ENCODE measurements at places on chromosomes 7 and 10. TPM values are rescaled to one million over a fixed set of nuclear protein-coding genes. Genes with fewer than 3 reads are reported as not detected.
A peak's percentile ranks its signal among the peaks of the same experiment; 100 is the strongest.

Gene OR6V1
- total RNA-seq, result not detected

Gene PPP1R17
- not detected for total RNA-seq

Gene ADRB1
- 0.14 TPM for total RNA-seq

Gene TMEM273
- 0.80 TPM for total RNA-seq

DNA sequence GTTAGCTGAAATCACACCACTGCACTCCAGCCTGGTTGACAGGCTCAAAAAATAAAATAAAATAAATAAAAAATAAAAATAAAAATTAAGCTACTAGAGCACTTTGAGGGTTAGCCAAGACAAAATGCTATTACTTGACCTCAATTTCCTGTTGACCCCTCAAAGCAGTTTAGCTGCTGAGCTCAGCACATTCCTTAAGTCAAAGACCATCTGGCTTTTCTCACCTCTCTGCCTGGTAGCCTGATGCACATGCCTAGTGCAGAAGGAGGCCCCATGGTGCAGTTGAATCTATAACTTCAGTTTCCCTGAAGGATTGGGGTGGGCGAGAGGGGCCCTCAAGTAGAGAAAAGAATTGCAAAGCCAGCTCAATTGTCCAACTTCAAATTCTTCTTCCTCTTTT is 211.1 kb upstream of the GALNT17 start:
- no peaks in the 10 kb centered on the region for H3K4me1 ChIP-seq
- no peak overlapping the region for H3K4me3 ChIP-seq
- no peak overlapping the region for H3K27ac ChIP-seq
- H3K27me3 ChIP-seq, result peaks cover 4% of the 10 kb centered on the region
- no peak for DNase-seq

Gene CDHR1
- total RNA-seq, result 0.91 TPM

DNA sequence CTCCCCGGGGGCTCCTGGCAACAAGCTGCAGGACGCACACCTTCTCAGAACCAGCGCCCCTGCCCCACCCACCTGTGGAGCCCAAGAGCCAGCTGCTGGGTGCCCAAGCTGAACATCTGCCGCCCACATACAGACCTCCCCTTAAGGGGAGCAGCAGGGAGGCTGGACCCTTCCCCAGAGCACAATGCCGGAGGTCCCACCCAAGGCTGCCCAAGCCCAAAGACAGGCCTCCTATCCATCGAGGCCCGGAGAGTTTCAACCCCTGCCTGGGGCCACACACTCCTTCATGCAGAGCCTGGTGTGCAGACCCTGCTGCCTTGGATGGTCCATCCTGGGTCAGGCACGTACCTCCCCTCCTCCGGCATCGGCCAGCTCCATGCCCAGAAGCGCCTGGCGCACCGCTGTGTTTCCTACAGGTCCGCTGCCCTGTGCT is 48.7 kb downstream of the VIPR2 start:
- no peaks in the 10 kb centered on the region for H3K36me3 ChIP-seq
- H3K4me3 ChIP-seq, result no peak overlapping the region
- no peaks in the 10 kb centered on the region for H3K27me3 ChIP-seq

DNA sequence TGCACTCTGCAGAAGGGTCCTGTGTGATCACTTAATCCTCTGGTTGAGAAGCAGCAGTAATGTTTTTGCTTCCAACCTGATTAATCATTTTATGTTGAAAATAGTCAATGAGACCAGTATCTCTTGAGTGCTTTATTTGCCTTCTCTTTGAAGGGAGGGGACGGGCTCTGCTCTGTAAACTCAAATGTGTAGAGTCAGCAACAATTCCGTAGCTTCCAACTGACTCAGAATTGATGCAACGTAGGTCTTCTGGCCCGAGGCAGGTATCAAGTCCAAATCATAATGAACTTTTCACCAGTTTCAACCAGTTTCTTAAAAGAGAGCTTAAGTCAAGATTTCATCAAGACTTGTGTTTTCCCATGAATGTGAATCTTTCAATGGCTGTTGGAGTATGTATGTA is 26.3 kb downstream of the GUSB start:
- H3K36me3 ChIP-seq, result peaks cover 13% of the 10 kb centered on the region
- DNase-seq, result no peak

DNA sequence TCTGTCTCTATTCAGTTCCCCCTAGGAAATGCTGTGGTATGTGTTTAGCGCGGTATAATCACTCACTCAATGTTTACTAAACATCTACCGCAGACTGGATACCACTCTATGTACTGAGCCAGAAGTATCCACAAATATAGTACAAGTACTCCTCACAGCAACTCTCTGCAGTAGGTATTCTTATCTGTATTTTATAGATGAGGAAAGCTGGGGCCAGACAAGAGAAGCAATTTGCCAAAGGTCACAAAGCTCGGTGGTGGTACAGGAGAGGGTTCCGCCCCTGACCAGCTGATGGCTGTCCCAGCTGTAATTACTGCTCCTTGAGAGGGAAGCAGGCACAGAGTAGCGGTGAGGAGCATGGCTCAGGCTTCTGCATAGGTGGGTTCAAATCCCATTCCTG is 184.1 kb downstream of the DOCK4 start:
- no peaks in the 10 kb centered on the region for H3K27me3 ChIP-seq
- H3K27ac ChIP-seq, result no peak overlapping the region
- no peaks in the 10 kb centered on the region for H3K4me1 ChIP-seq
- no peak overlapping the region for H3K4me3 ChIP-seq

- H3K4me3 ChIP-seq, result no peak overlapping the region
- H3K27ac ChIP-seq, result no peak overlapping the region
- DNase-seq, result no peak
- H3K4me1 ChIP-seq, result no peaks in the 10 kb centered on the region
Measured at GRCh38 chr7:122846591-122846990, 39.7 kb downstream of the CADPS2 start.

GRCh38 chr10:77664008-77664407 is 26.4 kb upstream of the KCNMA1 start:
- no peaks in the 10 kb centered on the region for H3K36me3 ChIP-seq
- no peak overlapping the region for H3K27ac ChIP-seq
- no peaks in the 10 kb centered on the region for H3K4me1 ChIP-seq
- DNase-seq, result no peak
- H3K4me3 ChIP-seq, result no peak overlapping the region

DNA sequence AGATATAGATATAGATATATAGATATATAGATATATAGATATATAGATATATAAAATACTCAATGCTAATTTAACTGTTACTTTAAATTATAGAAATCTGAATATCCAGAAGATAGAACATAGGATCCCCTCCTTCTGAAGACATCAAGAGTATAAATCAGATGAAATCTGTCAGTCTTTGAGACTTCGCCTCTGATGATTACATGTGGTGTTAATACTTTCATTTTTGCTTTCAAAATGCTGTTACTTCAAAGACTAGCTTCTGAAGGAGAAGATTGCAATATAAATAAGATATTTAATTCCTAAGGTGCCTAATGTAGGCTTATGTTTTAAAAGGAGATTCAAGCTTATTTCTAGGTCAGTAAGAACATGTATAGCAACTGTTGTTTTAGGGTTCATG is 180.4 kb downstream of the TSPAN12 start:
- no peaks in the 10 kb centered on the region for H3K36me3 ChIP-seq
- H3K4me1 ChIP-seq, result no peaks in the 10 kb centered on the region
- no peaks in the 10 kb centered on the region for H3K27me3 ChIP-seq
- H3K27ac ChIP-seq, result no peak overlapping the region
- no peak for DNase-seq

DNA sequence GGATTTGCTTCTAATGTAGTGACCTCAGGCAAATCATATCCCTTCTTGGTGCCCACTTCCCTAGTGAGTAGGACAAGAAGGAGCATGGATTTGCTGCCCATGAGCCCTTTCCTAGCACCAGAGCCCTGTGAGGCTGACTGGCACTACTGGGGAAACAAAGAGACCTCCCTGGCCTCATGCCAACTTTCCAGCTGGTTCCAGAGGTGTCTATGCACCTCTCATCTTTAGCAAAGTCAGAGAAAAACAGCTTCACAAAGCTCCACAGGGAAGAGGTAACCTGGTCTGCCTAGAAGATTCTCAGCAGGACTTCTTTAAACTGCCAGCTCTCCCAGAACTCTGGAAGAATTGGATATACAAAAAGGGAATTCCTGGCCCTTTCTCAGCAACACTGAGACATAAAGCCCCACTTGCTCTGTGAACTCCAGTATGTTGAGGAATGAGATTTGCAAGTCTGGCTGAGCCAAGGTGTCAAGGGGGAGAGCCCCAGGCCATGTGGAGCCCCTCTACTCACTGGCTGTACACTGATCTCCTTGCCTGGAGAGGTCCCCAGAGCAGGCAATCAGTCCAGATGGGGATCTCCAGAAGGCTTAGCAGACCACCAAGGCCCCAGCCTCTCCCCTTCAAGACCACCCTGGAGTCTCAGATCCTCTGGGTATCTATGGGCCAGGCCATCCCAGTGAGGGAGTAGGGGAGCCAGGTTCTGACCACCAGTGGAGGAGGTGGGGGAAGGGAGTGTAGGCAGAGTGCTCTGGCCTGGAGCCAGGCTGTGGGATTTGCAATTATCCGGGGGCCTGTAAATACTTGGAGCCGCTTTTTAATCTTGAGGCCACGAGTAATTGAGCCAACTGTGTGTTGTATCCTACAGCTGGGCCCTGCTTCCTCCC is 24.4 kb upstream of the RBM20 start:
- H3K4me3 ChIP-seq, result no peak overlapping the region
- peaks cover 3% of the 10 kb centered on the region for H3K36me3 ChIP-seq
- peaks cover 37% of the 10 kb centered on the region for H3K4me1 ChIP-seq
- no peak for DNase-seq

Gene PIK3CG
- 26.3 TPM for total RNA-seq

GRCh38 chr10:122159141-122159970 is 111.7 kb upstream of the BTBD16 start:
- no peak overlapping the region for H3K27ac ChIP-seq
- peaks cover 3% of the 10 kb centered on the region for H3K4me1 ChIP-seq

- no peak overlapping the region for H3K4me3 ChIP-seq
- no peak overlapping the region for H3K27ac ChIP-seq
- H3K36me3 ChIP-seq, result peaks cover 16% of the 10 kb centered on the region
- H3K27me3 ChIP-seq, result no peaks in the 10 kb centered on the region
Measured at GRCh38 chr7:135121868-135122267, 26.0 kb upstream of the TMEM140 start.

GRCh38 chr10:63563623-63564022 is 42.4 kb downstream of the REEP3 start:
- no peak overlapping the region for H3K4me3 ChIP-seq
- peaks cover 3% of the 10 kb centered on the region for H3K36me3 ChIP-seq
- no peaks in the 10 kb centered on the region for H3K27me3 ChIP-seq
- DNase-seq, result no peak
- peaks cover 6% of the 10 kb centered on the region for H3K4me1 ChIP-seq

- no peak overlapping the region for H3K4me3 ChIP-seq
- no peak for DNase-seq
- peaks cover 3% of the 10 kb centered on the region for H3K27me3 ChIP-seq
- no peak overlapping the region for H3K27ac ChIP-seq
- no peaks in the 10 kb centered on the region for H3K4me1 ChIP-seq
Measured at GRCh38 chr7:48875045-48875916, 49.1 kb upstream of the CDC14C start.

DNA sequence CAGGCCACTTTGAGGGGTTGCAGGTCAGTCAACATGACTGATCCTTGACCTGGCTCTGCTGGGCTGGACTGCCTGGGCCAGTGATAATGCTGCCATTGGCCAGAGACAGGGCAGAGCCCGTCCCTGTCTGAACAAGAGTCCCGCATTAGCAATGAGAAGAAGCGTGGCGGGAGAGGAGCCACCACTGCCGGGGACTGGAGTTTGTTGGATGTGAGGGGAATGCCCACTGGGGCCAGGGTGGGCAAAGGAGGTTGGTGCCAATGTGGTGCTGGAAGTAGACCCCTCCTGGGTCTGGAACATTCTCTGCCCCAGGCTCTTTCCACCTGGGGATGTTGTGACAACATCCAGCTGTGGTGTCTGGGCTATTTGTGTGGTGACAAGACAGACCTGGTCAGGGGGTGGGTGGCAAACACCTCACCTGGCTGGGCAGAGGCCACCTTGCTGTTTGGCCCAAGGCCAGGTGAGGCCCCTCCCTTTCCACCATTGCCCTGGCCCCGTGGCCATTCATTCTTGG is 7.6 kb downstream of the SAP25 start:
- H3K4me3 ChIP-seq, result no peak overlapping the region

DNA sequence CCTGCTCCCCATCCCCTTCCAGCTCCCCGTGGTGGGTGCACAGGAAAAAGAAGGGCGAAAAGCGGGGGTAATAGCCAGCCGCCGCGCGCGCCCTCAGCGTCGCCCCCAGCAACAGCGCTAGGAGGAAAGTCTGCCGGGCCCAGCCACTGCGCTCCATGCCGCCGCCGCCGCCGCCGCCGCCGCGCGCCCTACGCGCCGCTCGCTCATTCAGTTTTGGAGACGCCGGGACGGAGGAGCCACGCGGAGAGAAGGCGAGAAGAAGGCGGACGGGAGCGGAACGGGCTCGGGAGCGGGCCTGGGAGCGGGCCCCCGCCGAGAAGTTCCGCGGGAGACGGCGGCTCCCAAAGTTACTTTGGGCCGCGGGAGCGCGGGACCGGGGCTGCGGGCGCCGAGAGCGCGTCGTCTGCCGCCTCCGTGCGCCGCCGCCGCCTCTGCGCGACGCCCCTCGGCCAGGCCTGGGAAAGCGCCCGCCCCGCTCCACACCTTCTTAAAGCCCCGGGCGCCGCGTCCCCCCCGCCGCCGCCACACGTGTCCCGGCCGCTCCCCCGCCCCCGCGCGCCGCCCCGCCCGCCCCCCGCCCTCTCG is at the start of gene RELN:
Gene RELN (minus strand): TSS at position 459 of the 585 bp plus-strand sequence. CDS start 302 bp downstream, at position 157.
- peaks cover 6% of the 10 kb centered on the region for H3K4me1 ChIP-seq
- peaks cover 58% of the 10 kb centered on the region for H3K27me3 ChIP-seq
- DNase-seq, result peak; percentile 11
- H3K27ac ChIP-seq, result no peak within 1 kb of the TSS
- H3K36me3 ChIP-seq, result no peaks in the 10 kb centered on the region

Gene MSS51
- total RNA-seq, result 0.94 TPM

DNA sequence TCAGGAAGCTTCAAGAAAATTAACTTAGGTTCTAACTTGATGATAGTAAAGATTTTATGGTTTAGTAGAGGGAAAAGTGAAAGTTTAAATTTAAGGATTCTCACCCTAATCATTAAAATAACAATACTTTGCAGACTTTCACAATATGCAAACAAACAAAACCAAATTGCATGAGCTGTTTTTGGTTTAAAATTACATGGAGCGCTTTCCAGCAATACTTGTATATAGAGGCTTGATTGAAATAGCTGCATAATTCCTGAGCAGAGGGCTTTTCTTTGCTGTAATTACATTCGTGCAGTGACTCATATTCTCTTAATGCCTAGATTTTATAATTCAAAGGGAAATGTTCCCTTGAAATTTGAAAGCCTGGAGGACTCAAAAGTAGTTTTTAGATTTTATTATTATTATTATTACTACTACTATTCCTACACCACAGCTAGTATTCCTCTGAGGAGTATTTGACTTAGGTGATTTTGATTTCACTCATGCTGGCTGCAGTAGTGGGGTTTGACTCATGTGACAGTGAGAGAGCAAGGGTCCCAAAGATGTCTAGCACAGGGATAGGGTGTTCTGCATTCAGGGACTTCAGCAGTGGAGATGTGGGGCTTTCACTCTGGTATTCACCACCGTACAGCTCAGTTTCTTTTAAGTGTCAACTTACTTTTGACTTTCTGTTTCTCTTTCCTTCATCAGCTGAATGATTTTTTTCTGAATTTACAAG is 138.1 kb downstream of the ADAM22 start:
- H3K27me3 ChIP-seq, result no peaks in the 10 kb centered on the region
- H3K4me1 ChIP-seq, result no peaks in the 10 kb centered on the region
- H3K27ac ChIP-seq, result no peak overlapping the region
- H3K4me3 ChIP-seq, result no peak overlapping the region

- H3K36me3 ChIP-seq, result peaks cover 7% of the 10 kb centered on the region
- H3K27ac ChIP-seq, result peak within 1 kb of the TSS; percentile 93
- peaks cover 18% of the 10 kb centered on the region for H3K4me1 ChIP-seq
- DNase-seq, result peak; percentile 88
- H3K4me3 ChIP-seq, result peak within 1 kb of the TSS; percentile 93
Measured at GRCh38 chr10:121927841-121928527, at the start of gene ATE1. TSS of gene ATE1 (minus strand) at chr10:121928031. CDS start at chr10:121927949, 82 bp downstream.

- no peak overlapping the region for H3K4me3 ChIP-seq
- H3K27me3 ChIP-seq, result no peaks in the 10 kb centered on the region
- no peak overlapping the region for H3K27ac ChIP-seq
- peaks cover 11% of the 10 kb centered on the region for H3K4me1 ChIP-seq
Measured at GRCh38 chr10:21402606-21403083, 122.8 kb downstream of the SKIDA1 start.

Data from activated naive CD8-positive, alpha-beta T cell treated with anti-CD3 and anti-CD28 coated beads for 36 hours (primary cell).